Lung (tissue), 17 donors: ENCODE measurements at places on chromosomes 3 and 15. TPM values are rescaled to one million over a fixed set of nuclear protein-coding genes. Genes with fewer than 3 reads are reported as not detected.

DNA sequence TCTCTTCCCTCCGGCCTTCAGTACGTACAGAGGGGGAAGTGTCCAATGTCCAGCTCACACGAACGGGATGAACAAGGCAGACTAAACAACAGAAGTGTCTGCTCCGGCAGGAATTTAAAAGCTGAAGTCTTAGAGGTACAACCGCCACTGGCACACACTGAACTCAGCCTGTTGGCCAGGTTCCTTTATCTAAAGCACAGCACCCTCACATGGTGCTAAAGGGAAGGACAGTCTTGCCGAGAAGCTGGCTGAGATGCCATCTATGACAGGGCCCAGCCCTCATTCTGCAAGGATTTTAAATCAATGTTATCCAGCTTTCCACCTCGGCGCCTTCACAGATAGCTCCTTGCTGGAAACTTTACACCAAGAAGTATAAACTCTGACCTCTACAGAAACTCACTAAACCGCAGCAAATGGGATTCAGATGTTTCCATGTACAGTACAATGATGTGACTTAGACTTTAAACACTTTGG is 2.8 kb downstream of the ADAMTS17 start:
- peak; percentile 89 for DNase-seq

Gene SPATA12
- 0.15 TPM for total RNA-seq

- peak; percentile 55 for DNase-seq
These were observed 163.4 kb upstream of the ZNF385D start for GRCh38 chr3:21914451-21914850.

Gene RNU5B-1
- total RNA-seq = not detected

Gene GOLGA6A
- total RNA-seq = 0.14 TPM
